ENCODE measurements at places on chromosomes 6 and 20.
A peak's percentile ranks its signal among the peaks of the same experiment; 100 is the strongest.

DNA sequence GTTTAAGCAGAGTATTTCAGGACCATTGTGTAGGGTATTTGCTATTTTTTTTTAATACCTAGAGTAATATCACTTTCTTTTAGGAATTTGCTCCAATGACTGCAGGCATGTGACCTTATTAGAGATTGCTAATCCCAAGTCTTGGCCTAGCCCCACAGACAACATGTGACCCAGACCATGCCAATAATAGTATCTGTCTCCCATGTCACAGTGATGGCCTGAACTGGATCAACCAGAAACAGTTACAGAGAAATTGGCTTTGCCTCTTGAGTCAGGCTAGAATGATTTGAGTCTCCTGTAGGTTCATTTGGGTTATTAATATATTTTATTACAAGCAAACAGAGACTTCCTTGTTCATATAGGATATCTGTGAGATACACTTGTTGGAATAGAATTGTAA lies 116.8 kb downstream of the DNAH8 start:
- H3K27ac ChIP-seq, result no peak overlapping the region
- H3K27me3 ChIP-seq, result no peaks in the 10 kb centered on the region
- H3K4me1 ChIP-seq, result no peaks in the 10 kb centered on the region
- no peak overlapping the region for H3K4me3 ChIP-seq

GRCh38 chr6:42166444-42167141 lies 6.6 kb upstream of the GUCA1A start:
- H3K36me3 ChIP-seq, result no peaks in the 10 kb centered on the region
- H3K4me1 ChIP-seq, result peaks cover 20% of the 10 kb centered on the region
- no peak overlapping the region for H3K27ac ChIP-seq
- DNase-seq, result peak; percentile 72

DNA sequence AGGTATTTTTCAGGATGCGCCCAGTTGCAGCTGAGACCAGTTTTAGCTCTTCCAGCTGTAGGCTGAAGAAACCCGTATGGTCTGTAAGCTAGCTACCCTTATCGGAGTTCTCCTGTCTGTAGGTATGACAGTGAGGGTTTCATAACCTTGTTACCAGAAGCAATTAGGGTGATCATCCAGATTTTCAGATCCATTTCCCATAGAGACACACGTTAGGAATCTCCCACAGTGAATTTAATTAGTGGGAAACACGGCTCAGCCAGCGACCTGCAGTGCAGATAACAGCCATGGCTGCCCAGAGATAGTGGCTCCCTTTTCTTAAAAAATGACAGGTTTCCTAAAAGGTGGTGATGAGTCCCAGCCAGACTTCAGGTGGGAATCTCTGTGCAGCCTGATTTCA lies 111.1 kb downstream of the BTBD3 start:
- DNase-seq, result no peak
- H3K27ac ChIP-seq, result no peak overlapping the region
- no peaks in the 10 kb centered on the region for H3K4me1 ChIP-seq
- H3K4me3 ChIP-seq, result no peak overlapping the region

DNA sequence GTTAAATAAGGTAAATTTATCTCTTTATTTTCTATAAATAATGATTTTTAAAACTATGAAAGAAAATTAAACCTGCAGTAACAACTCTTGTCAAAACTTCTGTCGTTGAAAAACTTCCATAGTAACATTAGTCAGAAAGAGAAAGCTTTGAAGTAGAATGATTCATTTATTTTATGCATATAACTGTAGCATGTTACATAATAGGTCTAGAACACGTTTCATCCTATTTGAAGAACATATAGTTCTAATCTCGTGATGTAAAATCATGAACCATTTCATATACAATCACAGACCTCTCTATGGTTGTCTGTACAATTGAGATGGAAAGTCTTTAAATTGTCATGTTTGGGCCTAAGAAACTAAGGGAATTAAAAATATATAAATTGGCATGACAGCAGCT lies 61.3 kb upstream of the MYLIP start:
- no peaks in the 10 kb centered on the region for H3K36me3 ChIP-seq
- no peak overlapping the region for H3K27ac ChIP-seq
- H3K4me1 ChIP-seq, result no peaks in the 10 kb centered on the region
- no peak for DNase-seq

- no peaks in the 10 kb centered on the region for H3K27me3 ChIP-seq
- no peak overlapping the region for H3K4me3 ChIP-seq
- DNase-seq, result no peak
- no peaks in the 10 kb centered on the region for H3K4me1 ChIP-seq
- no peaks in the 10 kb centered on the region for H3K36me3 ChIP-seq
Observed at GRCh38 chr6:55014321-55015088, 159.8 kb upstream of the HCRTR2 start.

DNA sequence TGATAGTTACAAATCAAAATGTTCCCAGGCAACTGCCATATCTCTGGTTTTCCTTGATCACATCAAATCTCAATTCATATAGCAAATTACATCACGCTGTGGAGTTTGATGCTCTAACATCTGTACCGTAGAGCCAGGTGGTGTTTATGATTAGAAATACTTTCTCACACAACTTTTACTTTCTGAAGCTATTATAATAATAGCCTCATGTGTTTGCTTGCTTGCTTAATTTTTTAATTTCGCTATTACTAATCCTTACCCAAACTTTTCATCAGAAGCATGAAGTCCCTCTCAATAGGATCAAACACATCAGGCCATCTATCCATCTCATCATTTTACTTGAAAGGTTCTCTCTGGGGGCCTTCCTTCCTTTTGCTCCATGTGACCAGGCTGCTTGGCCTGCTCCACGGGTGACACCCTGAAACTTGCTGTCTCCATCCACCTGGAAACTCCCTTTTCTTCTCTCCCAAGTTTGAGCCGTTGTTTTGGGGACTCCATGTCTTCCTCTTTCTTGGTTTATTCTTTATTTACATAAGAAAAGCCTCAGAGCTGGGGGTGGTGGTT lies 75.4 kb downstream of the ADAT2 start:
- H3K27me3 ChIP-seq, result peaks cover 4% of the 10 kb centered on the region
- H3K36me3 ChIP-seq, result no peaks in the 10 kb centered on the region
- DNase-seq, result no peak
- no peak overlapping the region for H3K4me3 ChIP-seq
- H3K4me1 ChIP-seq, result no peaks in the 10 kb centered on the region
- no peak overlapping the region for H3K27ac ChIP-seq
